ENCODE measurements at places on chromosomes 6 and 20.

GRCh38 chr6:131213501-131213990 lies 78.3 kb downstream of the AKAP7 start:
- no peak for DNase-seq

GRCh38 chr20:24199501-24199900 lies 210.9 kb upstream of the GGTLC1 start:
- no peak for DNase-seq

DNA sequence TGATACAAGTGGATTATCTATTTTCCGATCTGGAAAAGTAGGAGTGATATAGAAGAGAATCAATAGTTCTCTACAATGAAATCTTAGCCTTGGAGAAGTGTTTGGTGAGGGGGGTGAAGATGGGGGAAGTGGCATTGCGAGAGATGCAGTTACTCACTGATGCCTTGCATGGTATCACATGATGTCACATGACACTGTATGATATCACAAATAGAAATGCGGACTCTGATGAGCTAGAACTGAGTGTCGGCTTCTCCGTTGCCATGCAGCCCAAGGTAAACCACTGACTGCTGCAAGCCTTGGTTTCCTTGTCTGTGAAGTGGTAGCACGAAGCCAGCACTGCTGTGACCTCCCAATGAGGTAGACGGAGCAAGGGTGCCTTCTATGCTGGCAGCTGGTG lies 403.3 kb upstream of the AGPAT4 start:
- DNase-seq: no peak

DNA sequence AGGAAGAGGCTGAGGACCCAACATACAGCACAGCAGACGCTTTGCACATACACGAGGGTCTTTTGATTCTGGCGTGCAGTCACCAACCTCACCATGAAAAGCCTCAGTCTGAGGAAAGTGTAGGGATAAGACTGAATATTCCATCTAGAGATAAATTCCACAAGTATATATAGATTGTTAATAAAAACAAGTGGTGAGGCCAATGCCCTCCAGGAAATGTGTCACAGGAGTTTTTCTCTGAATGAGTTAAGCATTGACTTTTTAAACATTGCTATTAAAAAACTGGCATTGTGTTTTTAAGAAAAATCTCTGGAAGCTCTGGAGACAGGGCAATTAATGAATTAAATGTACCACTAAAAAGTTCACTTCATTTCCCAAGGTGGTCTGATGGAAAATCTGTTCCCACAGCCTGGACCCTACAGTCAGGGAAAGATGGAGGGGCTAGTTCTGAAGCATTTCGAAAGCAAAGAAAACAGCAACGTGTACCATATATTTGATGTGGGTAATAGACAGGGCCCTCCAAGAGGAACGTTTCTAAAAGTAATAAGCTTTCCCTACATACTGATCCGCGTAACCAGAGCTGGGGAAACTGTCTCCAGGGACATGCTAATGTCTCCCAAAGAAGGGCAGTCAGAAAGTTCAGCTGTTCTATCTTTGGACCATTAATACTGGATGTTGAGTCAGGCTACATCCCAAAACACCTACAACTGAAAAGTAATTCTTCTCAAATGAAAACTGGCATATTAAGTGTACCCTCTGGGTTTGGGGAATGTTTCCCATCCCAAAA lies 301.1 kb downstream of the FOXC1 start:
- DNase-seq: no peak

GRCh38 chr6:22717915-22718314 lies 148.5 kb downstream of the HDGFL1 start:
- no peak for DNase-seq

DNA sequence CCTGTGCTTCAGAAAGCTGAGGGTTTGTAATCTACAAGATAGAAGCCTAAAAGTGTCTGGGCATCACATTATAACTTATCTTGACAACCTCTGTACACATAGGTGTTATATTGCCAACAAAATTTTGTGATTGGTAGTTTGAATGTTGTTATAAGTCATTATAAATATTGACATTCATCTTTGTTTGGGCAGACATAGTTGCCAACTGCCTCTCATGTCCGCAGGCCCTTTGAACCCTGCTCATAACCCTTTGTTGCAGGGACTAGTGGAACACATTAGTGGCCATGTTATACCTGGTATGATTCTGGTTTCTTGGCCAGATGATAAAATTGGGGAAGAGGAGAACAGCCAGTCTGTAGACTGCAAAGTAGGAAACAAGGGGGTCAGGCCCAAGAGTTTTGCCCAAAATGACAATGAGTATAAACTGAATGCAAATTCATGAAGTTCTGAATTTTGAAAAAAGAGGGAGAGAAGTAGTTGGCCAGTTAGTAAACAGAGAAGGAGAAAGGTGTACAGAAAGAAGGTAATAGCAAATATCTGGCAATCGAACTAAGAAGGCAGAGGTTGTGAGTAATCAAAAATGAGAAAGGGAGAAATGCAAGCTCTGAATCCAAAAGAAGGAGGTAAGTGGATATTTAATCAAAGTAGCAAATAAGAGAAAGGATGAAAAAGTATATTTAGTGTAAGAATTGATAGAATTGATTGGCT lies 21.6 kb upstream of the LMBRD1 start:
- no peak for DNase-seq

DNA sequence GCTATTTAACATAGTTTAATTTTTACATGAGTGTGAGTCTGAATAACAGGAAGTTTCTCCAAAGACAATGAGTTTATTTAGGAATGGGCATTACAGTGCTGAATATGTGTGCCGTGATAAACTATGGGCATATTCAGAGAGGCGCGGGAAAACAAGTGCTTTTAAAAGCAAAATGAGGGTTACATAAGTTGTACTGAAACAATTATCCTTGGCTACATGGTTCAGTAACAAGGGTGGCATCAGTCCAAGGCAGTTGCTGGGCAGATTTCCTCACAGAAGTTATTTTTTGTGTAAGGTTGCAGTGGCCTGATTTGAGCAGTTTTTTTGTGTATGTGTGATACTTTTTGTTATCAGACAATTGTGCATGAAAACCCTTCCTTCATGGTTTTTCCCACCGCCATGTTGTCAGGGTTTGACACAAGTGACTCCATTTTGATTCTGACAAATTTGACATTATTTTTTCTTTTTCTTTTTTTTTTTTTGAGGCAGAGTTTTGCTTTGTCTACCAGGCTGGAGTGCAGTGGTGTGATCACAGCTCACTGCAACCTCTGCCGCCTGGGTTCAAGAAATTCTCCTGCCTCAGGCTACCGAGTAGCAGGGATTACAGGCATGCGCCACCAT lies 22.3 kb upstream of the PXDC1 start:
- no peak for DNase-seq

DNA sequence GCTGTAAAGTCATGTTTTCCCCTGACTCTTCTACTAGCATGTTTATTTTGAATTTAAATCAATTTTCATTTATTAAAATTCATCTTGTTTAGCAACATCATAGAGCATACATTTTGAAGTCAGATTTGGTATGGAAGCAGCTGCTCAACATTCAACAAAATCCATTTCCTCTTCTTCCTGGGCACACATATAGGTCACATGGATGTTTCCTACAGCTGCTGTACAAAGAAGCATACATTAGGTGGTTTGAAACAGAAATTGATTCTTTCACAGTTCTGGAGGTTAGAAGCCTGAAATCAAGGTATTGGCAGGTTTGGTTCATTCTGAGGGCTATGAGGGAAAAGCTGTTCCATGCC lies 495.2 kb downstream of the RFPL4B start:
- no peak for DNase-seq

GRCh38 chr6:144123421-144123820 lies 26.9 kb upstream of the STX11 start:
- DNase-seq: no peak

DNA sequence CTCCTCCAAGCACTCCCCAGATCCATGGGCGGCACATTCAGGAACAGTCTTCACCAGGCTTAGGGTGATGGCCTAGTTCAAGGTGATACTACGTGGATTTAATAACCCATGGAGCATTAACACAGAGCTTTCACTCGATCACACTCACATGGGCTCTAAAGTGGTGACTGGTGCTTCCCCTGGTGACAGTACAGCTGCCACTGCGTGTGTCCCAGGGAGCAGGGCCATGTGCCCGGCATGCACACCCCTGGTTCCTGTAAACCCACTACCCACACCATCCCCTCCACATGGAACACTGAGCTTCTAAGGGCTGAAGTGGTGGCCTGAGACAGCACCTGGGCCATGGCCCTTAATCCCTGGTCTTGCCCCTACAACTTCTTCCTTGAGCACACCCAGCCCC lies 27.8 kb upstream of the APMAP start:
- DNase-seq: no peak

DNA sequence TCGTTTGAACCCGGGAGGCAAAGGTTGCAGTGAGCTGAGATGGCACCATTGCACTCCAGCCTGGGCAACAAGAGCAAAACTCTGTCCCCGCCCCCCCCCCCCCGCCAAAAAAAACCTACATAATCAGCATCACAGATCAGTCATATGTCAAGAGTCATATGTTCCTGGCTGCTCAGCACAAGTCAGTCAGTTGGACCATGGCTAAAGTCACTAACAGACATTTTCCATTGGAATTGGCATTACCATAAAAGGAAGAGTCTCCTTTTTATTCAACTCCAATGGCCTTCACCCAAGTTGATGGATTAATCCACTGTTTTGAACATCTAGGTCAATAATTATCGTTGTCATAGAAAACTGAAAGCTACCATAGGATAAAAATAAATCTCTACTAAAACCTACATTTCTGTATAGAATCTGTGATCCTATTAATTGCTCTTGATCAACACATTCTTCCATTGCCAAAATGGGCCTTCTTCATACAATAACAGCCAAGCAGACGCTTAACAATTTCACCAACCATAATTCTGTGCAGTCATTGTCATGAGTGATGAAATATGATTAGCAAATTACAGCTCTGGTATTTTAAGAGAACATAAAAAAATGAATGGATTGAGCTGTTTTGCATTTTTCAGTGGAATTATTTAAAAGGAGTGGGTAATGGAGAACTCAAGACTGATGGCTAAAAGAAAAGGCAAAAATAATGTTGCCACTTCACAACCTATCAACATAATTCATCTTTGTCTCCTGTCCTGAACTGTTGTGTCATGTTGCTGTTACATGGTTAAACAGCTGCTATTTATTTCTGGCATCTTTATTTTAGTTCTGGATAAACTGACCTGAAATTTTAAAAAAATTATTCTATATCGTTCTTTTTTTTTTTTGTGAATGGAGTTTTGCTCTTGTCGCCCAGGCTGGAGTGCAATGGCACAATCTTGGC lies 555.5 kb upstream of the JARID2 start:
- DNase-seq: no peak

DNA sequence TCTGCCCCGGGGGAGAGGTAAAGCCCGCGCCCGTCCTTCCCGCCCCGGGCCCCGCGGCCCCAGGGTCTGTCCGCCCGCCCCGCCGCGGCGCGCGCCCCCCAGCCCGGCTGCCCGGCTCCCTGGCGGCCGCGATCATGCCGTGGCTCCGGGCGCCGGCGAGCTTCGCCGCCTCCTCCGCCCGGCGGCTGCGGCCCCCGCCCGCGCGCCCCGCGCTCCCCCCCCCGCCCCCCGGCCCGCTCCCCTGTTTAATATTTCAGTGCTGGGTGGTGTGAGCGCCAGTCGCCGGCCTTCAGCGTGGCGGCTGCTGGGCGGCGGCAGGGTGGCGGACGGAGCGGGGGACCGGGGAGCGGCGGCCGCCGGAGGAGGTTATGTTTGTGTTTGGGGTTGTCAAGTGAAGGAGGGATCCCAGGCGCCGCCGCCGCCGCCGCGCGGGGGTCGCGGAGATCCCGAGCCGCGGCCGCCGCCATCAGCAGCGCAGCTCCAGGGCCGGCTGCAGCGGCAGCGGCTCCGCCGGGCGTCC lies at the start of gene HIVEP1:
TSS of gene HIVEP1 (plus strand) at position 275 of the 520 bp plus-strand sequence. CDS start 3,317 bp downstream, outside the sequence.
- no peak for DNase-seq

- DNase-seq: no peak
Observed at GRCh38 chr20:58760856-58761255, 68.3 kb downstream of the NPEPL1 start.

GRCh38 chr20:64113796-64114355 lies 6.5 kb upstream of the NPBWR2 start:
- DNase-seq: no peak

DNA sequence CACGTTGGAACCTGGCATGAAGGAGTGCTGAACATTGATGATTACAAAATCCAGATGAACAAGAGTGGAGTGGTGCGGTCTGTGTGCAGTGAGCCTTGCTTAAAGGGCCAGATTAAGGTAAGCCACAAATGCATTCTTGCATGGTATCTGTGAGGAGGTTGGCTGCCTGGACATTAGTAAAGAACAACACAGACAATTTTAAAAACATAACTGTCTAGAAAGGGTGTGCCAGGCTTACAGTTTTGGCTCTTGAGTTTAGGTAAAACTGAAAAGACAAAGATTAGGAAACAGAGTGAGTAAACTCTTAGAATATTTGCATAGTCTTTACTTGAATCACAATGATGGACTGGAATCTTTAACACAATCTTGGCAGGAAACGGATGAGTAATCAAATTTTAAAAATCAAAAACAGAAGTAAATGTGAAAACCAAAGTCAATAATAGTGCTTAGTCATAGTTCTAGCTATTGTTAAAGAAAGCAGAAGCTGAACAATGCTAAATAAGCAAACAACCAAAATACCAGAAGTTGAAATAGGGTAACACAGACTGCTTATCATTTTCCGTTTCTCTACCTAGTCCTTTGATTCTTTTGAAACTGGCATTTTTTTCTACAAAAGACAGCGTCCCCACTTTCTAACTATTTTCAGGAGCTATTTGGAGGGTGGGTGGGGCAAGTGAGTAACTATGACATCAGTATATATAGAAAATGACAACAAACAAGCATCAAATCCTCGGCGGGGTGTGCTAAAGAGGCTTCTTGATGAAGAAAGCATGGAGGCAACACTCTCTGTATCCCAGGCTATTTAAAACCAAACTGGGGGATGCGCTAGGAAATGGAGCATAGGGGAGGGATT lies 185.8 kb upstream of the RAB32 start:
- peak; percentile 68 for DNase-seq

DNA sequence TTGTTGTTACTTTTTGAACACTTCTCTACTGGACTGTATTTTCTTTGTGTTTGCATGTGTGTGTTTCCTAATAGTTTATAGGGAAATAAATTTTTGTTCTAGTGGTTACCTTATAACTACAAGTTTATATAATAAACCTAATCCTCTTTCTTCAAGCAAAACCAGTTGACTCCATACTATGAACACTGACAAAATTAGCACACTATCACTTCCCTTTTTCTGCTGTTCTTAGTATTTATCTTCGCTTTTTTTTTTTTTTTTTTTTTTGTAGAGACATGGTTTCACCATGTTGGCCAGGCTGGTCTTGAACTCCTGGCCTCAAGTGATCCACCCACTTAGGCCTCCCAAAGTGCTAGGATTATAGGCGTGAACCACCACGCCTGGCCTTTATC lies 25.0 kb upstream of the C6orf62 start:
- DNase-seq: no peak

GRCh38 chr6:17831135-17831534 lies 124.4 kb upstream of the NUP153 start:
- no peak for DNase-seq

GRCh38 chr20:60649541-60649940 lies 602.5 kb upstream of the CDH4 start:
- peak; percentile 7 for DNase-seq
